IPS-NIHi11 (cell line): ENCODE measurements at places on chromosomes 4 and X.

DNA sequence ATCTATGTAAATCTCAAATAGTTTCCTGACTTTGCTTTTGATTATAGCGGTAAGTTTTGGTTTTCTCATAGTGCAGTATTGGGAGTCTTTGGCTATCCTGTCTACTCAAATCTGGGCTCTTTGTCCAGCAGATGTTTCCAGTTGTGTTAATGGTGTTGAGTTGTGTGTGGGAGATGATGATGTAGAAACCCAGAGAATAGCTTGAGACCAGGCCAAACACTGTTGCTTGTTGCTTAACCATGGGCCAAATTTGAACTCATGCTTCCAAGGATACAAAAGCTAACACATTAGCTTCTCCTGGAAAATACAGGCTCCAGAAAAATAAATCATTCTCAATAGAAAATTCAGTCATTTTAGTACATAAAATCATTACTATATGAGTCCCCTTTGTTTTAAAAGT, 82.6 kb upstream of the GYPA start:
- DNase-seq = no peak

- no peak for DNase-seq
Observed at GRCh38 chr4:106647451-106647850, 278.9 kb upstream of the GIMD1 start.

- no peak for DNase-seq
Observed at GRCh38 chrX:105502336-105502735, 281.8 kb upstream of the TEX13A start.

GRCh38 chrX:21875013-21875412, 19.2 kb downstream of the YY2 start:
- no peak for DNase-seq

DNA sequence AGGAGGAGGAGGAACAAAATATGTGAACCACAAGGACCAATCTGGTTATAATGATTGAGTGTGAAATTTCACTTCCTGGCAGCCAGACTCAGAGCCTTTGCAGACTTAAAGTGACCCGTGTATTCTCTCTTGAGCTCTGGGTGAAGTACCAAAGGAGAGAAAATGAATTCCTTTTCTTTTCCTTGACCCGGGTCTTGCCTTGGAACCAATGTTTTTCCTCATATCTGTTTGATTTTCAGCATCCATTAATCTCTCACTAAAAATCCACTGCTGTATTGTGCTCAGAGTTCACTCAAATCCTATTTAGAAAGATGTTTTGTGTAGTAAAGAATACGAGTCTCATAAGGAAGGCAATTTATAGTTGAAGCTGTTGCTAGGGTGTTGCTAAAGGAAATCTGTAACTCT, 78.3 kb upstream of the C1QTNF7 start:
- no peak for DNase-seq

GRCh38 chr4:174201871-174202270, 81.6 kb downstream of the FBXO8 start:
- DNase-seq = no peak

- DNase-seq = no peak
Observed at GRCh38 chrX:23435575-23435974, 100.9 kb downstream of the PTCHD1 start.

DNA sequence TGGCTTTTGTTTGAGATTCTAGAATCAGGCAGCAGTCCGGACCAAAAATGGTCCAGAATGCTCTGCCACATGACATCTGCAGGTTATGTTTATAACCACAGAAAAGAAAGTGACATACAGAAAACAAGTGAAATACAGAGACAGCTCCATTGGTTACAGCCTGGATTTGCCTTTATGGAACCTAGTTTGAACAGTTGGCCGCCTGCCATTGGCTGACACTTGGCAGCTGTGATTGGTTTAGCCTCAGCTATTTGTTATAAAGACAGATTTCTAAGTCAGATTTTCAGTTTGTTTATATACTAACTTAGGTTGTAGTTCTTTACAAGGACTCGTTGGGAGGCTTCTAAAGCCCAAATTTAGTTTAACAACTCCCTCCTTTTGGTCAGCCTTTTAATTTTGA, 40.8 kb upstream of the IL9R start:
- DNase-seq = no peak

DNA sequence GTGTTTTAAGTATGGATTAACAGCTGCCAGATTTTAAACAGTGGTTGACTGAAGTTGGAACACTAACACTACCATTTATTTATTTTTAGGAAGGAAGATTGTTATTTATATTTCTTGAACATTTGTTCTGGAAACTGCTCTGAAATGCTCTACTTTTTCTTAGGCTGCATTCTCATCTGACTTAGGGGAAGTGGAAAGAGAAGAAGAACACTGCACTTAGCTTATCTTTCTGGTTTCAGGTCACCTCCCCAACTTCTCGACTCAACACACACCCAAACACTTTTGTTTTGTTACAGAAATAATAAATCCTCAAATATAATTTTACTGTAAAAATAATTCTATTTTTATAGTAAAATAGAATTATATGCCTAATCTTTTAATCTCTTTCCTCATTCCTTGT, 18.6 kb downstream of the BLTP1 start:
- no peak for DNase-seq

DNA sequence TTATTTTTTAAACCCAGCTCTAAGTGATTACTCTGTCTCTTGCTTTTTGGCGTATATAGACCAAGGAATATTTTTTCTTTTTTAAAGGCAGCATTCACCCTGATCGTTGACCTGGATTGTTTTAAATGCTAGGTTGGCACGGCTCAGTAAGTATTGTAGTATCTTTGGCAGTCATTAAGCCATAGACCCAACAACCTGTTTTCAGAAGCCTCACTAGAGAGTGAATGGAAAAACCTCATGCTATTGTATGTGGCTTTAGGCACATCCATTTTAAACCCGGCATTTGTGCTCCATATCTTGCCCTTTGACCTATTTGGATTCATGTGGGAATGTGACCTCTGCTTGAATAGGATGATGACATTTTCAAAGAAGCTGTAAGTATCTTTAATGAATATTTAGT, 183.9 kb downstream of the SNCA start:
- DNase-seq = no peak

GRCh38 chr4:73068491-73069337, 802 bp downstream of the COX18 start:
- peak; percentile 14 for DNase-seq

- DNase-seq = no peak
Observed at GRCh38 chr4:8398347-8398746, 42.2 kb downstream of the ACOX3 start.

DNA sequence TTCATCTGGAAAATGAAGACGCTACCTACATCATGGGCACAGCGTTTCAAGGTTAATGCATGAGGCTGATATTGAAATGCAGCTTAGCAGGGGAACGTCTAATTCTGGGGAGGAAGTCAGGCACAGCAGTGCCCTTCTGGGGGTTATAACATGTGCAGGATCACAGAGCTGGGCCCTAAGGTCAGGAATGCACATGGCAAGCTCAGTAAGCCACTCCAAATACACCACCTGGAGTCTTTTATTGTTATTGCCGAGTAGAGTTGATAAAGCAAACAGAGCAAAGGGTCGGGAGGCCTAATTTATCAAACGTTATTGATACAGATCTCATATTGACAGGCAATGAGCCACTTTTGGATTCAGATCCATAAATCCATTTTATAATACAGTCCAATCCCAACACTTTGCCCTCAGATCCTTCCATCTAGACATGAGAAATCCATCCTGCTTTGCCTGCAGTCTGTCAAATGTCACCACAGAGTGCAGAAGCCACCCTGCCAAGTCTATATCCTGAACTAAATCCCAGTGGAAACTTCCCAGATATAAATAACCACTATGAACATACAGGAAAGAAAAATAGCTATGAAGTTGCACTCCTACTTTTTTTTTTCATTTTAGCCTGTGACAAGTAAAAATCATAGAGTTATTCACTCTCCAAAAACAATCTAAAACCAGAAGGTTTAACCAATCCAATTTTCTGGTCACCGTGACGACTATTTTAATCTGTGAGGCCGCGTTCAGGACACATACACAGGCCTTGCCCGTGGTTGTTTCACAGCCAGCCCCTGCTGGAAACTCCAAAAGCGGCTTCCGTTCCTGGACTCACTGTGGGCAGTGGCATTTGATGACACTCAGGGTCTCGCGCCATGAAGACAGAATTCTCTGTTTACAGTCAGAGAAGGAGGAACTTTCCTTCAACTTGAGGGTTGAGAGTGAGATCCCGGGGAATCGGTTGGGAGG, 335.4 kb downstream of the DHX15 start:
- DNase-seq = no peak

GRCh38 chr4:57553728-57554127, 443.5 kb upstream of the IGFBP7 start:
- no peak for DNase-seq

DNA sequence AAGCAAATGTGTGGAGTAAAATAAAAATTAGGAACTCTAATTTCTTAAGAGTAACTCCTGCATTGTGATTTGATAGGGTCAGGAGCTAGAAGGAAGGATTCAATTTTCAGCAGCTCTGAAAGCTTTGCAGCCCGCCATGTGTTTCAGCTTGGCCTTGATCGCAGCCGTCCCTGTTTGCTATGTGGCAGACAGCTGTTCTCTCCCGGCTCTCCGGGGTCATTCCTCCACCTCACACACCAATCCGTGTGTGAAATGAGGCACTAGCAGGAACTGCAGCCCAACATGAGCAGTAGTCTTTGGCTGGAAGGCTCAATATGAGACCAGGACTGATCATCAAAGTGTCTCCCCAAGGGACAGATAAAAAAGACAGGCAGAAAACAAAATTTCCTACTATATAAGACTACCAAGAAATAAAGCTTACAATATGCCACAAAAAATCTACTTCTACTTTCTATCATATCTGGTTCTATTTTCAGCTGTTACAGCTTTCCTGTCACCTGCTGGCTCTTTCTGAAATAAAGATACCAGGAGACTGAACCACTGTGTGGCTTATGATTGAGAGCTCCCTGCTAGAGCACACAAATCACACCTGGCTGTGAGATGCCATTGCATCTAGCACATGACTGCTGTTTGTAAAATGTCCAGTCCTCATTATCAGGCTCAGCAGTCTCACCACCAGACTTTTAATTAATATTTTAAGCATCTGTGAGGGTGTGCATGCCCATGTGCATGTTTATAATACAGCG, 44.1 kb upstream of the SEC24B start:
- DNase-seq = no peak

DNA sequence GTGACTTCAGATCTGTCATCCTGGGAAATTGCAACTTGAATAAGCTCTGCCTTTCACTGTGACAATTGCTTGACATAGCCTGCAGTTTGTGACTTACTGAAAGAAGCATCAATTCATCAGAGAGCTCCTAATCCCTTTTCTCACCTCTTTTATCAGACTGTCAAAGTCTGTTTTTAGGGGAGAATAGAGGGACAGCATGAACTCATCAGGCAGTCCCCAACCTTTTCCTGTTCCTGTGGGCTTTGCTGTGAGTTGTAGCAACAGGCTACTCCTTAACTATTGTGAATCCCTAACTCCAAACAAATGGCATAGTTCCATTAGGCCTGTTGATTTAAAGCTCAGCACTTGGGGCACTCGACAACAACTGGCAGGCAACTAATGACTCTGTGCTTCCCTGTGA, 64.9 kb downstream of the DOCK11 start:
- DNase-seq = no peak

- no peak for DNase-seq
Observed at GRCh38 chr4:186082221-186082620, 13.3 kb downstream of the TLR3 start.

DNA sequence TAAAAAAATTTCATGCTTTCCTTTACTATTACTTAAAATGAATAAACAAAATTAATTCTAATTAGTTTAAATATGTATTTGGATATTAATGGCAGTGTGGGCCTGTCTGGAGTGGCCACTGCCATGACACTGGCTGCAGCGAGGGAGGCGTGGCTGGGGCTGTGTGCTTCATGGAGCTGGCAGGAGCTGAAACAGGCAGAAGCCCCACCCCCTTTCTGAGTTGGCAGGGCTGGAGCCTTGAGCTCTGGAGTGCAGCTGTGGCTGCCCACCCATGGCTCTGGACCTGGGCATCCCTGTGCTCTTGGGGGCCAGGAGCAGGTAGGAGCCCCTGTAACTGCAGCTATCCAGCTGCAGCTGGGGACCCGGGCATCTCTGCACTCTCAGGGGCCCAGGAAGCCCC, 8.2 kb upstream of the HSD17B11 start:
- peak; percentile 33 for DNase-seq

DNA sequence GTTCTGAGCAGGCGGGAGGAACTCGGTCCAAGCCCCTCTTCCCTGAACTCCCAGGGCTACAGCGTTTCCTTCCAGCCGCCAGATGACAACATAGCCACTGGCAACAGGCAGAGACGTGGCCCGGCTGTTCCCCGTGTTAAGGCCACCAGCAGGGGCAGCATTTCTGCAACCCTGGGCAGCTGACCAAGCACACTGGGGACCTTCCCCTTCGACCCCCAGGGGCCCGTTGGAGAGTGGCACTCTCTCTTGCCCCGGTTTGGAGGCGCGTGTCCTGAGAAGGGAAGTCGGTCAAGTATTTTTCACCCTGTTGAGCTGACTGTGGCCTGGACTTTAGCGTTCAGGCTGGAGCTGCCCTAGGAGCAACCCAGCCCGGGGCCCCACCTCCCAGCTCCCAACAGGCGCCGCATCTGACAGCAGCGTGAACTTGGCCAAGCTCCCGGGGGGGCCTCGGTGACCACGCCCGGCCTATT, 37.6 kb downstream of the ZBTB49 start:
- DNase-seq = peak; percentile 88

- no peak for DNase-seq
Observed at GRCh38 chr4:178823673-178824295, 1381.5 kb upstream of the AGA start.

DNA sequence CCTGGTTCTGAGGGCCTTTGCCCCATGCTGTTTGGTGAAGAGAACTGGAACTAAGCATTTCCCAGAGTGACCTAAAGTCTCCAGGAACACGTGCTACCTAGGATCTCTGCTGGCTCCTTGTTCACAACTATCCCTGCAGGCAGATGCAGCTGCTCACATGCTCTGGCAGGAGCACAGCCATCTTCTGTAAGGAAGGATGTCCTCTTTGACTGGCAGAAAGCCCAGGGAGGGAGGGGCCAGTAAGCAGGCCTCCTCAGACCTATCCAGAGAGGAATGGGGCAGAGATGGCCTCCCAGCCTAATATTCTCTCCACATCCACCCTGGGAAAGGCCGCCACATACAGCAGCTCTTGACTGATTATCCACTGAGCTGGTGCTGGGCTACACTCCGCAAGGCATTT, 142.8 kb upstream of the EOLA2 start:
- no peak for DNase-seq

GRCh38 chrX:97145934-97146333, 262.2 kb downstream of the RPA4 start:
- DNase-seq = no peak

GRCh38 chr4:180635281-180635680, 1607.9 kb upstream of the TENM3 start:
- peak; percentile 7 for DNase-seq

DNA sequence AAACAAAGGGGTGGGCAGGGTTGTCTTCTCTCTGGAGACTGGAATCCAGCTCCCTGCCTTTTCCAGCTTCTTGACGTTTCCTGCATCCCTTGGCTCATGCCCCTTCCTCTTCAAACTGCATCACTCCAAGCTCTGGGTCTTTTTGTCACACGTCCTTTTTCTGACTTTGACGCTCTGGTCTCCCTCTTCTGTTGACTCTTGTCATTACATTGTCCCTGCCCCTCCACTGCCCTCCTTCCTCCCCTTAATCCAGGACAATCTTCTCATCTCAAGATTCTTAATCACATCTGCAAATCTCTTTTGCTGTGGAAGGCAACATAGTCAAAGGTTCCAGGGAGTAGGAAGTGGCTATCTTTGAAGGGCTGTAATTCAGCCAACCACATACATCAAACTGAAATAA, 178.3 kb downstream of the TMA16 start:
- DNase-seq = no peak

- no peak for DNase-seq
Observed at GRCh38 chrX:112844250-112844649, 3.6 kb upstream of the AMOT start.
